ENCODE measurements at places on chromosomes 3 and 15.

DNA sequence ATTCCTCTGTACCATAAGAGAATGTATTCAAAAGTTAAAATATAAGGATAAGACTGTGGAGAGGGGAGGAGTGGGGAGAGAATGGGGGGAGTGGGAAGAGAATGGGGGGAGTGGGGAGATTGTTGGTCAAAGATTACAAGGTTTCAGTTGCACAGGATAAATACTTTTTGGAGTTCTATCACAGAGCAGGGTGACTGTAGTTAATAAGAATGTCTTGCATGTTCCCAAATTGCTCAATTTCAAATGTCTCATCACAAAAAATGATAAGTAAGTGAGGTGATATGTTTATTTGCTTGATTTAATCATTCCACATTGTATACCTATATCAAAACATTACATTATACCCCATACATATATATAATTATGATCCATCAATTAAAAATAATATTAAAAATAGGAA is 23.0 kb upstream of the MEF2A start:
- DNase-seq = no peak

- no peak for DNase-seq
These were observed 96.7 kb downstream of the CD47 start for GRCh38 chr3:107994181-107994580.

DNA sequence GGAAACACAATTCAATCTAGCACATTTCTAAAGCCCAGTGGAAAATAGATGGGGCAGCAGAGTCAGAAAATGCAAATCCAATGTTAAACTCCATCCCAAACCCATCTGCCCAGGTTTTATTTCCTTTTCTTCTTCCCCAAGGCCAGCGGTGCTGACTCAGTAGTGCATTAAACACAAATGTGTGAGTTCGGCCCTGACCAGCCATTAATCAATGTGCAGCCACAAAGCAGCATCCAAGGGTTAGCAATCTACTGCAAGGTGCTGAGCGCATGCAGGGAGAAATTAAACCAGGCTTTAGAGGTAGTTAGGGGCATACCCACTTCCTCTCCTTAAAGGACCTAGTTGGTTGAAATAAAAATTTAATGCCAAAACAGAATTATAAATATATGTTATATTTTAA is 583.3 kb upstream of the PPP2R3A start:
- no peak for DNase-seq

DNA sequence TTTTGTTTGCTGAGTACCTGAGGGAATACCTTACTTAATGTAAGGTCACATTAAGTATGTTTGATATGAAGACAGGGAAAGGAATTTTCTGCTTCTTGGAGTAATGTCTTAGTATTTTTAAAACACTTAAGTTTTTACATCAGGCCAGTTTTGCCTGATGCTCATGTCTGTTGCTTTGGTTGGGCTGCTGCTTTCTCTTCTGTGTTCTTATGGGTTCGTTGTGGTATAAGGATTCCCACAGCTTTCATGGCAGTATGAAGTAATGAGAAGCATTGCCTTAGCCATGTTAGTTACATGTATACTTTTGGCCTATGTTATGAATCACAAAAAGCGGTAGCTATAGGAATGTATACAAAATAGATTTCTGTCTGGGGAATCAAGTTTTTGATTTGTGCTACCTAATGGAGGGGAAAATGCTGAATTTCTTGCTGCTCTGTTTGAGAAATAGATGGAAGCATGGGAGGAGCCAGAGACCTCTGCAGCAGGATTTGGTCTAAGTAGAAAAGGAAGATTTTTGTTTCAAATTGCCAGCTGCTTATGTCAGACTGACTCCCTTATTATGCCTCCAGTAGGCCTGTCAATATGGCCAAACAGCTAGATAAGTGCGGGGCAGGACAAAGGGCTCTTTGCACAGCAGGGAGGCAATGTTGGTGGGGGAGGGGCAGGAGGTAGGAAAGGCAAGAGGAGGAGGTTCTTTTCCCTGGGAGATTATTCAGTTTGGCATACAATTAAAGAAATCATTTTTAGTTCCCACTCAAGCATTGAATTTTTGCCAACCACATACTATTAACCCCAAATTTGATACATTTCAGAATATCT is 5.2 kb downstream of the SETD5 start:
- DNase-seq = no peak

DNA sequence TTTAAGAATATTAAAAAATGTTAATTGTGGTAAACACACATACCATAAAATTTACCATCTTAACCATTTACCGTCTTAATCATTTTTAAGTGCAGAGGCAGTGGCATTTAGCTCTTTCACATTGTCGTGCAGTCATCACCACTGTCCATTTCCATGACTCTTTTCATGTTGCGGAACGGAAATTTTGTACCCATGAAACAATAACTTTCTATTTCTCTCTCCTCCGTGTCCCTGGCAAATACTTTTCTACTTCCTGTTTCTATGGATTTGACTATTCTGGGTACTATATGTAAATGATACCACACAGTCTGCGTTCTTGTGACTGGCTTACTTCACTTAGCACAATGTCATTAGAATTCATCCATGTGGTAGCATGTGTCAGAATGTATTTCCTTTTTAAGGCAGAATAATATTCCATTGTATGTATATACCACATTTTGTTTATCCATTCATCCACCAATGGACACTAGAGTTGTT is 27.9 kb downstream of the AKAP13 start:
- DNase-seq = peak; percentile 50

- DNase-seq = no peak
These were observed 428.9 kb downstream of the NLGN1 start for GRCh38 chr3:173826416-173826815.

DNA sequence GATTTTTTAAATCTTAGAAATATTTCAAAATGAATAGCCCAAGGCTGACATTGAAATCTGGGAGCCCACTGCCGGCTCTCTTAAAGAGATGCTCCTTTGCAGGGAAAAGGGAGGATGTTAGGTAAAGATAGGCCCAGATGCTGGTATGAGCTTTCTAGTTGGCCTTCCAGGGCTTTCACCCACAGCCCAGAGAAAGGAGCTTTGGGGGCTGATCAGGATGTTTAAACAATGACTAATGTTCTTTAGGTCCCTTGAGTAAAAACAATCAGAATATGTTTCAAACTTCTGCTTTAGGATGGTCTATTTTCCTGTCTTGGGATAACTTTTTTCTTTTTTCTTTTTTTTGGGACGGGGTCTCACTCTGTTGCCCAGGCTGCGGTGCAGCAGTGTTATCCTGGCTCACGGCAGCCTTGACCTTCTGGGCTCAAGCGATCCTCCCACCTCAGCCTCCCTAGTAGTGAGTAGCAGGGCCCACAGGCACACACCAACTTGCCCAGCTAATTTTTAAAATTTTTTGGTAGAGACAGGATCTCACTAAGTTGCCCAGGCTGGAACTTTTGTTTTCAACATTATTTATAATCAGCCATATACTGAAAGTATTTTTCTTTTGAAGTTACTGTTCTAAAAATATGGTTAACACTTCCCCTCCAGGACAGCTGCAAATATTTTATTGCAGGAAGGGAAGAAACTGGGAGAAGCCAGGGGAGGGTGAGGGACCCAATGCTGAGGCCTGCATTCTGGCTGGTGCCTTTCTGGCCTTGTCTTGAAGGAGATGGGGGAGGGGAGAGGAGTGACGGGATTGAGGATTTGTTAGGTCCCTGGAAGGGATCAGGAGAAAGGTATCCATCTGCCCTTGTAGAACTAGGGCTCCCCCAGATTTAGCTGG is 70.1 kb downstream of the TRAK1 start:
- no peak for DNase-seq

- no peak for DNase-seq
These were observed 31.2 kb downstream of the C3orf20 start for GRCh38 chr3:14706096-14706495.

- DNase-seq = no peak
These were observed 641 bp downstream of the TRAT1 start for GRCh38 chr3:108823227-108823626.

GRCh38 chr15:52011711-52012144 is 7.3 kb upstream of the MAPK6 start:
- DNase-seq = no peak

DNA sequence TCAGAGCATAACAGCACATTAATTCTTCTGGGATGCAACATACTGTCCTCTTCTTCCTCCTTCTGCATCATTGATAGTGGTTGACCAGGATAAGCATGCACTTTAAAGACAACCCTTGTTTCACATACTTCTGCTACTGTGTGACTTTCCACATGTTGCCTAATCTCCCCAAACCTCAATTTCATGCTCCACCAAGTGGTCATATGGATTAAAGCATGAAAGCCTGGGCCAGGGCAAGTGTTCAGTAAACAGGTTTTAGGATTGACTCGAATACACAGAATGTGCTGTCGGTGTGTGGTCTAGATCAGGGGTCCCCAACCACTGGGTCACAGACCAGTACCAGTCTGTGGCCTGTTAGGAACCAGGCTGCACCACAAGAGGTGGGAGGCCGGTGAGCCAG is 22.5 kb upstream of the BFSP2 start:
- no peak for DNase-seq

DNA sequence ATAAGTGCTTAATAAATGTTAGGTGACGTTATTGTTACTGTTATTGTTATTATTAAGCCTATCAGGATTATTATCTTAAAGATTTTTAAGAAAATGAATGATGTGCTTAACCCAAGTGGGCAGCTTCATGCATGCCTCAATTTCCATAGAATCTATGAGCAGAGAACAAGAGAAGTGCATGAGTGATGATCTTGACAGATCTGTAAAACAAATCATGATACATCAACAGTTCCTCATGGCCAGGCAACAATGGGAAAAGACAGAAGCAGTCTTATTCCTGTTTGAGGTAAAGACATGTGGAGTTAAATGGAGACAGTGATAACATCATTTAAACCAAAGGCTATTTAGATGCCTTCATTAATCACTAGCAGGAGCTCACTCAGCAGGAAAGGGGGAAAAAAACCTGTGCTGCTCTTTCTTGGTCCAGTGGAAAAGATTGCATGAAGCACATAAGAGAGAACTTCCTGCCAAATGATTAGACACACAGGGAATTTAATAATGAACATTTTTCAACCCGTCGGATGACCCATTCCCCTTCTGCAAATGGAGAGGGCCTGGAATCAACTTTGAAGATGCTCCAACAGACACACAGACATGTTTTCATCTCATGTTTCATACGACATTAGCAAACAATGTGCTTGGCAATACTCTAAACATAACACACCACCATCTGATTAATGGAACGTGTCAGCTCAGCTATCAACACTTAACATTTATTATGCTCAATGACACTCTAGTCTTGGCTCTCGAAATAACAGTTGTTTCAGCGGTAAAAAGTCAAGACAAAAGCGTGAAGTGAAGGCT is 212.2 kb upstream of the LRRN1 start:
- DNase-seq = no peak

DNA sequence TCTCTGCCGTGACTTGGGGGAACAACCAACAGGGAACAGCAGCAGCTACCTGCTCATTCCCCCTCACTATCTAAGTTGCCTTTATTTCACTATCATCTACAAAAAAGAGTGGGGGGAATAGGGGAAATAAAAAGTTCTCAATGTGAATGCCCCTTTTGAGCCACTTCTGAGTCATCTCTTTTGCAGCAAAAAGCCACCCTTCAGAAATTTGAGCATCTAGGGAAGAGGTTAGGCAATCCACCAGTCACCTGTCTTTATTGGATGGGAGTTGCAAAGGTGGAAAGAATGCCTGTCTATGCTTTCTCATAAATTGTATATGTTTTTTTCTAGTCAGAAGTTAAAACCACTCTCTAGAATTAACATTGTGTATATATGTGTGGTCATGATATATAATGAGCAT is 41.1 kb downstream of the GPD1L start:
- DNase-seq = no peak

DNA sequence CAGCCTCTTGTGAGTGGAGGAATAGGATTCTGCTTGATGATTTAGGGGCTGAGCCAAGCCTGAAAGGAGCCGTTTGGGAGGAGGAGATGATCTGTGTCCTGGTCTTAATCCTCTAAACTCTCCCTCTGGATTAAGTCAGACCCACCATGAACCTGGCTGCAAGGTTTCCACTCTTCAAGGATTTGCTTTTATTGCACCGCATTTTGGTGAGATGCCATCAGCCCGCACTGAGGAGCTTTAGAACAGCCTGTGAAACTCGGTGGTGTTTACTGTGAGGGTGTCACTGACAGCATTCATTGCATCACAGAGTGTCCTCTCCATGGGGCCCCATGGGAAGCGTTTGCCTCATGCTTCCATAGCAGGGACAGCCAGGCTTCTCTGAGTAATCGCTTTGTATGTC is 59.2 kb downstream of the EPHB1 start:
- DNase-seq = no peak

GRCh38 chr3:74415731-74416130 is 198.7 kb downstream of the CNTN3 start:
- no peak for DNase-seq

- no peak for DNase-seq
These were observed 53.0 kb downstream of the ZNF148 start for GRCh38 chr3:125322166-125322565.

DNA sequence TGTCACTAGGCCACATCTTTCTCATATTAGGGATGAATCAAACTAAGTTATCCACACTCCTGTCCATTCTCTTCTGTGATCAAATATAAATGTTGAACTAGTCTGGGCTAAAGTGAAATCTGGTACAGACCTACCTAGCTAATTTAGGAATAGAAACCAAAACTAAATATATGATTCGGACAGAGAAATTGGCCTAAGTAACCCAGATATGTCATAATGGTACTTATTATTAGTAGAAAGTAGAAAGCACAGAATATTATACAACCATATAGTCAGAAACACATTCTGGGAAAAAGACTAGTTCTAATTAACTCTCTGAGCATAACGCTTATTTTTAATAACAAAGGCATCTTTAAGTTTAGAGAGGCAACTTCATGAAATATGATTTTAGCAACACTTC is 389.0 kb downstream of the LSAMP start:
- no peak for DNase-seq

- no peak for DNase-seq
These were observed 189.5 kb downstream of the ADAMTSL3 start for GRCh38 chr15:83843471-83843871.

GRCh38 chr3:175885231-175885766 is 1026.2 kb downstream of the NAALADL2 start:
- DNase-seq = no peak

GRCh38 chr3:196127308-196128040 is 45.6 kb upstream of the TFRC start:
- peak; percentile 37 for DNase-seq

GRCh38 chr3:64311424-64312061 is 86.3 kb upstream of the PRICKLE2 start:
- DNase-seq = no peak

GRCh38 chr3:51931756-51932155 is 9.9 kb downstream of the RRP9 start:
- no peak for DNase-seq

DNA sequence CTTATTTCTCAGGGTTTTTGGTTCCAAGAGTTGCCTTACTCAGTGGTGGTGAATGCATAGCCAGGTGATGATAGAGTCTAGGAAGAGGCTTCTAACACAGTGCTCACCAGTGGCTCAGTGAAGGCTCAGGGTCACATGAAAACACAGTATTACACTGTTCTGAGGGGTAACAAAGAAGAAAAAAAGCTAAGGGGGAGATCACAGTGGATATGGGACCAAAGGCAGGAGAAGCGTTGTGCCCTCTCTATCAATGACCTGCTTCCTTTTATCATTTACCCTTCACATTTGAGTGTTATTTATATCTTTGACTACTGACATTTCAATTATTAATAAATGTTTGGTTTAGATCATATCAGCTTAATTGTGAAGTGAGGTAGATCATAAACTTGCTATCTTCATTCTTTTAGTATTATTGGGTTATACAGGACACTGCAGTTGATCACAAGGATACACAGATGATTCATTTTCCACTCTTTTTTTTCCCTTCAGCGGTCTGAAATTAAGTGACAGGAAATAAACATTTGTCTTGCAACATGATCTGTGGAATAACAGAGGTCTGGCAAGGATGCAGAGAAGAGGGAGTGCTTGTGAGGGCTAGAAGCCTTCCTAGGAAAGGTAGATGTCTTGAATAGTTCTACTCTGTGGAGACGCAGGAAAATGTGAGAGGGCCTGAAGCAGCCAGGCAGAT is 171.7 kb downstream of the C3orf38 start:
- DNase-seq = no peak

Data from CD4-positive, alpha-beta T cell treated with Interleukin-2 at 100 ng/mL for 4 hours (primary cell).